ENCODE measurements at places on chromosomes 13 and 19. TPM values are rescaled to one million over a fixed set of nuclear protein-coding genes. Genes with fewer than 3 reads are reported as not detected.

Gene PDE4C
- 0.20 TPM for total RNA-seq

Gene KANK3
- 1.6 TPM for total RNA-seq

Gene KLK2
- not detected for total RNA-seq

Gene IGFLR1
- total RNA-seq, result 1.6 TPM

DNA sequence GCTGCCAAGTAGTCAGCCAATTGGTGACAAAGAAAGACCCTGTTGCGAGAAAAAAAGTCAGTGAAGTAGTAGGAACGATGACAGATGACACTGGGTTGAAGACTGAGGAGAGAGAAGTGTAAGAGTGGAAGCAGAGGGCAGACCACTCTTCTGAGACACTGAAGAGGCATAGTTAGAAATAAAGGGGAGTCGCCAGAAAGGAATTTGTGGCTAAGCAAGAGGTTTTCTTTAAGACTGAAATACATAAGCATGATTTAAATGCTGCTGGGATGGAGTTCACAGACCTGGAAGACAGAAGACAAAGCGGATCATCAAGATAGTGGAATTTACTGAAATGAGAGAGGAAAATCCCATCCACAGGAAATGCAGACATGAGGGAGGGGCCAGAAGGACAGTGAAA lies 56.2 kb upstream of the USPL1 start:
- no peak for DNase-seq

- no peak for DNase-seq
These were observed 55.3 kb upstream of the TEX29 start for GRCh38 chr13:111265006-111265700.

- no peak for DNase-seq
These were observed 8.8 kb downstream of the CC2D1A start for GRCh38 chr19:13914777-13915176.

DNA sequence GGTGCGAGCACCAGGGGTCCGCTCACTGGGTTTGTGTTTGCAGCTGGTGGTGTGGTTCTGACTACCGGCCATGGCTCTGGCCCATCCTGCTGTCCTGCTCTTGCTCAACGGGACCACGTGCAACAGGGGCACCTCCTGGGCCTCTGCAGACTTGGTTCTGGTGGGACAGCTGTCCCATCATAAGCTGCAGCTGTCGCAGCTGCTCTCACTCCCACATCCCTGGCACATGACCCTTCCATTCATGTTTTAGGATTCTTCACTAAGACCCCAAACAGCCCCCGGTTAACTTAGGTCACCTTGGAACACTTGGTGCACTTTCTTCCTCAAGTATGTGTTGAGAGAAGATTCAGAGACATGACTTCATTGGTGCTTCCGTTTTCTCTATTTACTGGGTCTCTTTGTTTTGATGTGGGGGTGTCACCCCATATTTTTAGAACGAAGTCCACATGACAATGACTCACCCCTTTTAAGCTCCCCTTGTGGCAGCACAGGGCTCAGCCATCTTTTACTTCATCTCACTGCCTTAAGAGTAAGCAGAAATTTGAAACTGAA lies 68.4 kb upstream of the ARHGEF7 start:
- DNase-seq, result no peak

DNA sequence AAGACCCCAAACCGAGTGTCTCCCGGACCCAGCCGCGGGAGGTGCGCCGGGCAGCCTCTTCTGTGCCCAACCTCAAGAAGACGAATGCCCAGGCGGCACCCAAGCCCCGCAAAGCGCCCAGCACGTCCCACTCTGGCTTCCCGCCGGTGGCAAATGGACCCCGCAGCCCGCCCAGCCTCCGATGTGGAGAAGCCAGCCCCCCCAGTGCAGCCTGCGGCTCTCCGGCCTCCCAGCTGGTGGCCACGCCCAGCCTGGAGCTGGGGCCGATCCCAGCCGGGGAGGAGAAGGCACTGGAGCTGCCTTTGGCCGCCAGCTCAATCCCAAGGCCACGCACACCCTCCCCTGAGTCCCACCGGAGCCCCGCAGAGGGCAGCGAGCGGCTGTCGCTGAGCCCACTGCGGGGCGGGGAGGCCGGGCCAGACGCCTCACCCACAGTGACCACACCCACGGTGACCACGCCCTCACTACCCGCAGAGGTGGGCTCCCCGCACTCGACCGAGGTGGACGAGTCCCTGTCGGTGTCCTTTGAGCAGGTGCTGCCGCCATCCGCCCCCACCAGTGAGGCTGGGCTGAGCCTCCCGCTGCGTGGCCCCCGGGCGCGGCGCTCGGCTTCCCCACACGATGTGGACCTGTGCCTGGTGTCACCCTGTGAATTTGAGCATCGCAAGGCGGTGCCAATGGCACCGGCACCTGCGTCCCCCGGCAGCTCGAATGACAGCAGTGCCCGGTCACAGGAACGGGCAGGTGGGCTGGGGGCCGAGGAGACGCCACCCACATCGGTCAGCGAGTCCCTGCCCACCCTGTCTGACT lies 7.9 kb downstream of the MAP1S start:
- no peak for DNase-seq

DNA sequence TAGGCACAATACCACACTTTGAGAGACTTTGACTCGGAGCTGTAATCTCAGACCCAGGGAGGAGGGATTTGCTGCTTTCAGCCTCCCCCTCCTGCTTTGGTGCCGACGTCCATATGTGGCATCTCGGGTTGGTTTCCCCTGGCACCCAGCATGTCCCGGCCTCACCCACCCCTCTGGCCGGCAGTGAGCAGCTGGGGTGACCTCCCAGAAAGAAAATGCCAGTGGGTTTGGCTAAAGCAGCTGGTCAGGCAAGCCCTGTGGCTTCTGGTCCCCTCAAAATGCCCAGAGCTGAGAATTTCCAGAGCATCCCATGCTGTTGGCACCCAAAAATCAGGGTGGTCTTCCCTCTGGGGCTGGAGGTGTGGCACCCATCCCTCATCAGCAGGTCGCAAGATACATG lies 34.1 kb downstream of the INSR start:
- no peak for DNase-seq

DNA sequence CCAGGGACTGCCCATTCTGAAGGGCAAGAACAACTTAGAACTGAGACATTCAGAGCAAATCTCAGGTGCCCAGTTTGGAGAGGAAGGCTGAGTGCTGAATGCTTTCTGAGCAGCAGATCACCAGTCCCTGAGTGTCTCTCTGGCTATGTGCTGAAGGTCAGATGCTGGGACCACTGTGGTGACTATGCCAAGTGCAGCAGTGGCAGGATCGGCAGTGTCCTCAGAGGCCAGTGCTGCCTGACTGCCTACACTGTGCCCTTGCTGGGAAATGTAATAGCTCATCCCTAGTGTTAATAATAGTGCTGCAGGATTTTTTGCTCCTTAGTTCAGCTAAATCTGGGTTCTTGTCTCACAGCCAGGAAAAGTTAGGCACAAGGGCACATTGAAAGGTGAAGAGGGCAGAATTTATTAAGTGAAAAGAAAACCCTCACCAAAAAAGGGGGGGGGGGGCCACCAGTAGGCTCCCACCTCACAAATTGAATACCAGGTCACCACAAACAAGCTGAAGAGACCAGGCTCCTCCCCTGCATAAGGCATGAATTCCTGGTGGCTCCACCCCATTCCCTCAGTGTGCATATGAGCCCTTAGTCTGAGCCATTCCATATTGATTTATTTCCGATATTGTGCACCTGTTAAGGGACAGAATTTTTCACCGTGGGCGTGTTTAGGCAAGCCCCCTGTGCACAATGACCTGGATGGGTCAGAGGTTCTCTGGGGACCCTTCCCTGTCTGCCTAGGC lies 18.5 kb downstream of the RFXAP start:
- no peak for DNase-seq

GRCh38 chr19:17775245-17775927 lies 19.6 kb upstream of the B3GNT3 start:
- peak; percentile 56 for DNase-seq

DNA sequence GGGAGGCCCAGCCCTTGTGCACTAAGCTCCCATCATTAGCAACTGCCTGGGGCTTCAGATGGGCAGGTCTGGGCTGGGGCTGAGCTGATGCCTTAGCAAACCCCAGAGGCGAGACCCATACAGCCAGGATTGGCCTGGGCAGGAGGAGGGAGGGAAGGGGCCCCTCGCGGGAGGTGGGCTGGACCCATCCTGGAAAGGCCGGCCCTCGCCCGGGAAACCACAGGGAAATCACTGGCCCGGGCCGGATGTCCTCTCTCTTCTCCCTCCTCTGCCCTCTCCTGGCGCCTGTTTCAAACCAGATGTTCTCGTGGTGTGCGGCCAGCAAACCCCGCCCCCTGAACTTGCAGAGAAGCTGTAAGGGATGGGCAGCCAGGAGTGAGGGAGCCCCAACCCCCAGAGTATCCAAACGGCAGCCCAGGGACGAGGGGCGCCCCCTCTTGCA lies 43.1 kb downstream of the TMEM255B start:
- no peak for DNase-seq

GRCh38 chr19:3548606-3549005 lies 8.8 kb downstream of the MFSD12 start:
- DNase-seq, result no peak

DNA sequence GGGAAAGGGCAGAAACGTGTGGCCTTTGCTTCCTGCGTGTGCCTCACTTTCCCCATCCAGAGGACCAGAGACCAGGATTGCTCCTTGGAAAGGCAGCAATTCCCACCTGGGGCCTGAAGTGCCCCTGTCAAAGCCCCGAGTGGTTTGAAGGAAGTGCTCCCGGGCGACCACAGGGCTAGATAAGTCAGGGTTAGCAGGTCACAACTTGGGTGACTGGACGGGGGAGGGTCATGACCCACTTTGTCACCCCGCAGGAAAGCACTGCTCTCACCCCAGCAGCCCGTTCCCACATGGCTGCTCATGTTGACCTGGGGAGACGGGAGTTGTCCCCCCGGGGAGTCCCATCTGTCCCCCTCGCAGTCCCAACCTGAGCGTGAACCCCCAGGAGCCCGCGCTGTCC lies 459 bp downstream of the PRAM1 start:
- no peak for DNase-seq
